ENCODE measurements at places on chromosomes 13 and 19.
A peak's percentile ranks its signal among the peaks of the same experiment; 100 is the strongest.

DNA sequence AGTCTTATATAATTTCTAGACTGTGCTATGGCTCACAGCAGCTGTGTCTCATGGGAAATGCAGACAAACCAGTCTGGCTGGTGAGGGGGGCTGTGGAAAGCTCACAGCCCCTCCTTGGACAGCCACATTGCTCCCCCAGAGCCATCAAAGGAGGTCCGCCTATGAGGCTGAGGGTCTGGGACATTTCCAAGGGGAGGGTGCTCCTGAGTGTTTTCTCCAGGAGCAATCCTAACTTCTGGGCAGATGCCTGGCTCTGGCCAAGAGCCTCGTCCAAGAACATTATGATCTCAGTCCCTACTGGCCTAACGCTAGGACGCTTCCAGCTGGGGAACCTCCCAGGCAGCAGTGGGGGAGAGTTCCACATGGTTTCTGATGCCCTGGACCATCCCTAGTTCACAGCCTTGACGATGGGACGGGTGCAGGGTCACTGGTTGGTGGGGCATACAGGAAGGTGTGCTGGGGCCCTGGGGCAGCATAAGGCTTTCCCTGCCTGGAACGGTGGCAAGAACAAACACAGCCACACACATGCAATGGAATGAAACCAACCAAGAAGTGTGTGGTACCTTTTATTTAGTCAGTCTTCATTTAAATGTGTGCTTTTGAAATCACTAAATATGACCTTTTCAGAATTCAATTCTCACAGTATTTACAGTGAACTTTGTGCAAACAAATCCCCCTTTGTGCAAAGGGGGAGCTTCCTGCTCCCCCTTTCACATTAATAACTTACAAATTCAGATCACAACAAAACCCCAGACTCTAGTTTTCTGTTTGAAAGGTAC is 60.6 kb downstream of the CDADC1 start:
- peak; percentile 71 for DNase-seq

- DNase-seq = no peak
These were observed 61.7 kb downstream of the SPRYD7 start for GRCh38 chr13:49874430-49874829.

DNA sequence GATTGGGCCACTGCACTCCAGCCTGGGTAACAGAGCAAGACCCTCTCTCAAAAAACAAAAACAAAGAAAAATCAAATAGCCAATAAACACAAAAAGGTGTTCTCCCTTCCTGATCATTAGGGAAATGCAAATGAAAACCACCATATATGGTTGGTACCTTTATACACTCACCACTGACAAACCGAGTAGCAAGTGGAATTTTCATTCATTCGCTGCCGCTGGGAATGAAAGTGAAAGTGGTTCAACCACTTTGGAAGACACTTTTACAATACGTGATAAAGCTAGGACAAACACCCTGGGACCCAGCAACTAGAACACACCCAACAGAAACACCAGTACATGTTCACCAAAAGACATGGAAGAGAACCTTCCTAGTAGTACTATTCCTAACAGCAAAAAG is 21.0 kb downstream of the GRIK5 start:
- DNase-seq = no peak

GRCh38 chr13:49649963-49650312 is 21.6 kb downstream of the ARL11 start:
- DNase-seq = no peak

- no peak for DNase-seq
These were observed 23.4 kb downstream of the GP6 start for GRCh38 chr19:55014714-55015113.
